Inflammatory macrophage (primary cell): ENCODE measurements at places on chromosomes 5 and 9.

DNA sequence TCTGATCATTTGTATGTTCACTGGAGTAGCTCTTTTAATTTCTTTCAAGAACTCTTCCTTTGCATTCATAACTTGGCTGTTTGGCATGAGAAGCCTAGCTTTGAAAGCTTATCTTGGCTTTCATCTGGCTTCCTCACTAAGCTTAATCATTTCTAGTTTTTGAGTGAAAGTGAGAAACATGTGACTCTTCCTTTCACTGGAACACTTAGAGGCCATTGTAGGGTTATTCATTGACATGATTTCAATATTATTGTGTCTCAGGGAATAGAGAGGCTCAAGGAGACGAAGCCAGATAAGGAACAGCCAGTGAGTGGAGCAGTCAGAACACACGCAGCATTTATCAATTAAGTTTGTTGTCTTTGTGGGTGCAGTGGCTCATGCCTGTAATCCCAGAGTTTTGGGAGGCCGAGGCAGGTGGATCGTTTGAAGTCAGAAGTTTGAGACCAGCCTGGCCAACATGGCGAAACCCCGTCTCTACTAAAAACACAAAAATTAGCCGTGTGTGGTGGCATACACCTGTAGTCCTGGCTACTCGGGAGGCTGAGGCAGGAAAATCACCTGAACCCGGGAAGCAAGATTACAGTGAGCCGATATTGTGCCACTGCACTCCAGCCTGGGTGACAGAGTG, 98.3 kb downstream of the UGCG start:
- no peak for DNase-seq

DNA sequence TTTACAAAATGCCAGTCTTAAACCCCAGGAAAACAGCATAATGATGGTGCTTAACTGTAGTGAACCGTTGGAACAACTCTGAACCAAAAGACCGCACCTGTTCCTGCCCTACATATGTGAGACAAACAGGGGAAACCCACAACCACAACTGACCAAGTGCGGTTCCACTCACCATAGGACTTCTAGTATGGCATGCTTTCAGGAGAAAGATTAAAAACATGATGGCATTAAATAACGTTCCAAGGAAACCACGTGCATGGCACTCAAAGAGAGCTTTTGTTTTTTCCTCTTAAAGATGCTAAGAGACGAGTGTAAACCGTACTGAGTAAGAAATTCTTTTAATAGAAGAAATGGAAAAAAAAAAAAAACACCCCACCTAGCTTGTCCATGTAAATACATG, 119.8 kb downstream of the SSBP2 start:
- no peak for DNase-seq

DNA sequence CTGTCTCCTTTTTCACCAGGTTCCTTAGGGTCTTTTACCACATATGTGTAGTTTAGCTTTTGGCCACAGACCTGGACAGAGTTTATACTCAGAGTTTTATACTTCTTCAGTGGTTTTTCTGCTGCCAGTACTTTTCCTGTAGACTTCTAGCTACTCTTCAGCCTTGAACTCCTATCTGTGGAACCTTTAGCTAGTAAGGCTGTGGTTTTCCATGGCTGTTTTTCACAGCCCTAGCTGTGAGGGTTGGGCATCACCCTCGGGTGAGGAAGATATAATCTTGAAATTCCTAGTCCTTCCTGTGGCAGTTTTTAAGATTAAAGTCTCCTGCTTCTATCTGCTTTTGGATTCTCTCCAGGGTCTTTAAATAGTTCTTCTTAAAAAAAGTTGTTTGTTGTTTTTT, 109.1 kb downstream of the FGF1 start:
- no peak for DNase-seq

DNA sequence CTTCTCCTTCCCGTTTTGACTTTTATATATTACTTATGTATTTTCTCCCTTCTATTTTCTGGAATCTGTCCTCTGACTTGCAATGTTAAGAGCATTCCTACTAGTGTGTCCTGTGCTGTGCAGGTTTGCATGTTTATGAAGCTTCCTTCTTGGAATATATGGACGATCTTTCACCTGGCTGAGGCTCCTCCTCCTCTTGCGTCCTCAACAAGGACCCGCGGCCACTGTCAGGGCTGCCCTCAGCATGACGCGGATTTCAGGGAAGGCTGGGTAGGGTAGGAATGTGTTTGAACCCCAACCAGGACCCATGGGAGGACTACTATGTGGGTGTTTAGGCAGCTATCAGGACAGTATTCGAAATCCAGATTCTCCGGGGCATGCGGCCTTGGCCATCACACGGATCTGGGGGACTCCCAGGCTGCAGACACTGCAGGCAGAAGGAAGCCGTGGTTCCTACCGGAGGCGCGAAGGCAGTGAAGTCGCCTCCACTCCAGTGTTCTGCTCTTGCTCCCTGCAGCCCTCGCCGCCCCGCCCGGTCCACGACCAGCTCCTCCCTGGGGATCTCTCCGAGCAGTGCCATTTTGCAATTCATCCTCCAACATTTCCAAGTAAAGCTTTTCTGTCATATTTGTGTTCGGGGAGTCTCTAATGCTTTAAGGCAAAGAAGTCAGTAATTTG, 37.0 kb upstream of the OSMR start:
- no peak for DNase-seq

- no peak for DNase-seq
These were observed 22.1 kb downstream of the PLPPR1 start for GRCh38 chr9:101050650-101051049.

DNA sequence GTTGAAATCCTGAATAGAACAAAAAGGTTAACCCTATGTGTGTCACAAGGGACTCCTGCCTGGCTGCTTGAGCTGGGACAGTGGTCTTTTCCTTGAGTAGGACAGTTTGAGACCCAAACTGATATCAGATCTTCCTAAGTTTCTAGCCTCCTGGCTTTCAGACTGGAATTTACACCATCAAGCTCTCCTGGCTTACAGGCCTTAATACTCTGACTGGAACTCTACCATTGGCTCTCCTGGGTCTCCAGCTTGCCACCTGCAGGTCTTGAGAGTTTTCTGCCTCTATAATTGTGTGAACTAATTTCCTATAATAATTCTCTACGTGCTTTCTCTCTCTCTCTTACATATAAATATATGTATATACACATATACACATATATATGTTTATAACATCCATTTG, 112.5 kb downstream of the PRR16 start:
- DNase-seq: no peak

GRCh38 chr5:17167171-17167891, 50.1 kb upstream of the BASP1 start:
- no peak for DNase-seq

DNA sequence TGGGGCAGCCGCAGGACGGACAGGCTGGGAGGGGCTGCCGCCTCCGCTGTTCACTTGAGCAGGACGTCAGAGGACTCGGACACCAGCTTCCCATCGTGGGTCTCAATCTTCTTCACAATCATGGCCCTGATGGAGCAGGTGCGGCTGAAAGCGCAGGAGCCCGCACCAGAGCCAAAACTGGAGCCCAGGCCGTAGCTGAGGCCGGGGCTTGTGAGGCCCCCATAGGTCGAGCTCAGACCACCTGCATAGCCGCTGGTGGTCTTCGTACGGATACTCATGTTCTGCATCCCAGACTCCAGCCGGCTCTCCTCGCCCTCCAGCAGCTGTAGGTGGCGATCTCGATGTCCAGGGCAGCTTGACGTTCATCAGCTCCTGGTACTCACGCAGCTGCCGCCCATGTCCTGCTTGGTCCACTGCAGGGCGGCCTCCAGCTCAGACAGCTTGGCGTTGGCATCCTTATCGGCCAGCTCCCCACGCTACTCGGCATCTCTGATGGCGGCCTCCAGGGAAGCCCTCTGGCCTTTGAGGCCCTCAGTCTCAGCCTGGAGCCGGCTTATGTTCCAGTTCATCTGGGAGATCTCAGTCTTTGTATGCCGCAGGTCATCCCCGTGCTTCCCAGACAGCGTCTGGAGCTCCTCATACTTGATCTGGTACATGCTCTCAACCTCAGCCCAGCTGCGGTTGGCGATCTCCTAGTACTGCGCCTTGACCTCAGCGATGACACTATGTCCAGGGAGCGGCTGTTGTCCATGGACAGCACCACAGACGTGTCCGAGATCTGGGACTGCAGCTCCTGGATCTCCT, 43.7 kb upstream of the DEPDC1B start:
- no peak for DNase-seq

- DNase-seq: no peak
These were observed 132.2 kb upstream of the HMHB1 start for GRCh38 chr5:143679777-143680176.

- no peak for DNase-seq
These were observed 584.3 kb upstream of the TUSC1 start for GRCh38 chr9:26262421-26263107.

DNA sequence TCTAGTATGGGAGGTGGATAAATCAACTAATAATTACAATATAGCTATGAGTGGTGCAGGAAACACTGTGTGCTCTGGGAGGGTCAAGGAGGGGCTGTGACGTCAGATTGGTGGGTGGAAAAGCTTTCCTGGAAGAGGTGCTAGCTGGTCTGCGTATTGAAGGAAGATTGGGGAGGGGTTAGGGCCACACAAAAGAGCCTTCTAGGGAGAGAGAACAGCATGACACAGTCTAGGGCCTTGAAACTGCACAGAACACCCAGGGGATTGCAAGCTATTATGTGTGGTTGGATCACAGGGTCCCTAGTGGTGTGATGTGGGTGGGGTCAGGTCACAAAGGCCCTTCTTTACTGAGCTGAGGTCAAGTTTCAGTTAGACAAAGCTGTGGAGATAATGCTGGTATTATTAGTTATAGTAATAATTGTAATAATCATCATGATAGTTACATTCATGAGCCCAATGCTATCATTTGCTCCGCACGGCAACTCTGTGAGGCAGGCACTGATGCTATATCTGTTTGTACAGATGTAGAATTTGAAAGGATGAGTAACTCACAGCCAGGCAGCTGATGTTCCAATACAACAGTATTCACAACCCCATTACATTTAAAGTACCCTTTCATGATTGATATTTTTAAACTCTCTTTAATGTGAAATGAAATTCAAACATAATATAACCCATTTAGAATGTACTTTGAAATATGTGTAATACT, 197.4 kb upstream of the IL12B start:
- DNase-seq: no peak

DNA sequence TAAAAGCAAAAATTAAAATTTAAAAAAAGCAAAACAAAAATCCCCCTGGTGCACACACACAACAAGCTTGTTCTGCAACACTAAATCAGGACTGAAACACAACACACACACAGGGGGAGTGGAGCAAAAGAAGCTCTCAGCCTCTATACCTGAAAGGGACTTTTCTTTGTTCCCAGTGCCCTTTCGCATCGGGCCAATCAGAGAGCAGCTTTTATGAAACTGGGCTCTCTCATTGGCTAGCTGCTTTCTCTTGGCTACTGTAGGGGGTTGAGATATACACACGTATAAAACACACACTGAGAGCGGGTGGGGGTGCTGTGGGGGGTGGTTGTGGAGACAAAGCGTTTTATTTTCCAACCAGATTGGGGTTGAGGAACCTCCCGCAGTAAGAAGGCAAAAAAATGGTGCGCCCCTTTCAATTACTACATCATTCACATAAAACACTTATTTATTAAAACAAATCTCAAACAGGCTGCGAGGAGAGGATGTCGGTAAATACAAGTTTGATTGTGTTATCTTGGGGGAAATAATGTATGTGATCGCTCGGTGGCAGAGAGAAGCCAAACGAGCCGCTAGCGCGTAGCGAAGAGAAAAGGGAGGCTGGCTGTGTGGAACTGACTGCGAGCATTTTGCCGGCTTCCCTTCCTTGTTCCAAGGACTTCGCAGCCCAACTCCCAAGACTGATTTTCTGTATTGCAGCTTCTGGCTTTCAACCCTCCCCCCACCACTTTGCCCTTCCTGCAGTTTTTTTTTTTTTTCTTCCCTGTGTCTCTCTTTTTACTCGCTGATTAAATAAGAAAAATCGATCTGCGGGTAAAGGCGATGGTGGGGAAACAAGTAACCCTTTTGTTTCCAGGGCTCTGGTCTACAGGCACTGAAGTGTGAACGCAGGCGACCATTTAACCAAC, 2.5 kb upstream of the ZNF608 start:
- peak; percentile 46 for DNase-seq

DNA sequence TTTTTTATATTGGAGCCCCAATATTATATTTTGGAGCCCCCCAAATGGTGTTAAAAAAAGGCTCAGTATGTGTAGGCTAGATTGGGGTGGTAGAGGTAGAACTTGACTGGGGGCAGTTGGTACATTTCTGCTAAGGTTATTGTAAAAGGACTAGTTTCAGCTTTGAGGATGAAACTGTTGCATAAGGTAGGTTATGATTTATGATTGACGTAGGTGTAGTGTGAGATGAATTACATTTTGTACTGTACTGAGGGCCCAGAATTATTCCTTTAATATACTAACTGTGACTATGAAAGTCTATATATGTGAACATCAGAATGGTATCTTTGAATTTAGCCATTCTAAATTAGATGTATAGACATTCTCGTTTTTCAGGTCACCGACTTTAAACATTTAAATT, 3.6 kb downstream of the RIC1 start:
- no peak for DNase-seq

GRCh38 chr5:119367502-119368237, 11.9 kb downstream of the TNFAIP8 start:
- DNase-seq: peak; percentile 66

- no peak for DNase-seq
These were observed 23.2 kb downstream of the RAD23B start for GRCh38 chr9:107306308-107306707.

DNA sequence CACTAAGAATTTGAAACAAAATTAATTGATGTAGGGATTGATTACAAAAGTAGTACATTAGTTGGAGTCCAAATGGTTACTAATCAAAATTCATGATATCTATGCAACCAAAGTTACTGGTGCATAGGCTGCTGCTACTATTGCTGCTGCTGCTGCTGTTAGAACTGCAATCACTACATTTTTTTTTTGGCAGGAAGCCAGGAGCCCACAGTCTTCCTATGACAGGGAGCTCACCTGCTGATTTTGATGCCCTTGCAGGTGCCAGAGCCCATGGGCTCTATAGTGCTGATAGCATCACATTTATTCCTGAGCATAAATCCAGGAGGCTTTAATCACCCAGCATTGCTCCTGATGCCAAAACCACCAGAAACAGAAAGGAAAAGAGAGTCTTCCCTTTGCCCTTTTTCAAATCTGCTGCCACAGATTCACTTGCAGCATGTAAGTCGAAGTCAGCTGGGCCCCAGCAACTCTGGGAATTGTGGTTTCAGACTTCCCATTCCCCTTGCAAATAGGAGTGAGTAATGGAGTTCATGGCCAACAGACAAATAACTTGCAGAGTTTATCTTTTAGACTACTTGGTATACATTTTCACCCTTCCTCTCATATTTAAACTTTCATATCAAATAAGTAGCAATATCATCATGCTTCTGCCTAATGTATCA, 17.6 kb downstream of the SLCO6A1 start:
- DNase-seq: peak; percentile 43

GRCh38 chr5:154576429-154576806, 98.4 kb upstream of the HAND1 start:
- no peak for DNase-seq

DNA sequence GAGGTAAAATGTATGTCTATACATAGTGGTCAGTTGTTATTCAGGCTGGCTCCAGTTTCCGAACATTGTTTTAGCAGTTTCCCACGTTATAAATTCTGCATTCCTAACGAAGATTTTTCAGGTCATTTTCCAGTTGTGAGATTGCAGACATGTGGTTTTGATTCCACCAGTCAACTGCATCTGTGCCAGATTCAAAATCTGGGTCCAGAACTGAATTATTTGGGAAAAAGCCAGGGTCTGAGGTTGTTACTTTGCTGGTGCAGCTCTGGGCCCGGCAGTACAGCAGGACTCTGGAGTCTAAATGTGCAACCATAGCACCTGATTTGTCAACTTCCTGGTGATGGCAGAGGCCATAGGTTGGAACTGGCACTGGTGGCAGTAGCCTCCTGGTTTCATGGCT, 105.7 kb upstream of the MEGF10 start:
- no peak for DNase-seq
